ENCODE measurements at places on chromosomes 5 and 9.
A peak's percentile ranks its signal among the peaks of the same experiment; 100 is the strongest.

- DNase-seq, result peak; percentile 91
Measured at GRCh38 chr9:16413509-16414016, 456.9 kb downstream of the BNC2 start.

GRCh38 chr5:130168211-130168610 is 263.9 kb downstream of the CHSY3 start:
- DNase-seq, result no peak

DNA sequence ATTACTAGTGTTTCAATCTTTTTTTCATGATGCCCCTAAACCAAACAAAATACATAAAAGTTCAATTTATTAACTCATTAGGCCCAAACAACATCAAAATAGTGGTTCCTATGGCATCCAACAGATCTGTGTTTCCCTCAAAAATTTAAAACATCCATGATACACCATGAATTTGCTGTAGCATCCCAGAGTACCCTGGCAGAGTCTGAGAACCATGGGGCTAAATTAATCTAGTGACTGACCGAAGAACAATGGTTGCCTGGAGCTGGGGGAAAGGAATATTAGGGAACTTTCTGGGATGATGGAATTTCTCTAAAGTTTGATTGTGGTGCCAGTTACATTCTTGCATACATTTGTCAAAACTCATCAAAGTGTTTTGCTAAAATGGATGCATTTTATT is 79.5 kb upstream of the TRIO start:
- no peak for DNase-seq

DNA sequence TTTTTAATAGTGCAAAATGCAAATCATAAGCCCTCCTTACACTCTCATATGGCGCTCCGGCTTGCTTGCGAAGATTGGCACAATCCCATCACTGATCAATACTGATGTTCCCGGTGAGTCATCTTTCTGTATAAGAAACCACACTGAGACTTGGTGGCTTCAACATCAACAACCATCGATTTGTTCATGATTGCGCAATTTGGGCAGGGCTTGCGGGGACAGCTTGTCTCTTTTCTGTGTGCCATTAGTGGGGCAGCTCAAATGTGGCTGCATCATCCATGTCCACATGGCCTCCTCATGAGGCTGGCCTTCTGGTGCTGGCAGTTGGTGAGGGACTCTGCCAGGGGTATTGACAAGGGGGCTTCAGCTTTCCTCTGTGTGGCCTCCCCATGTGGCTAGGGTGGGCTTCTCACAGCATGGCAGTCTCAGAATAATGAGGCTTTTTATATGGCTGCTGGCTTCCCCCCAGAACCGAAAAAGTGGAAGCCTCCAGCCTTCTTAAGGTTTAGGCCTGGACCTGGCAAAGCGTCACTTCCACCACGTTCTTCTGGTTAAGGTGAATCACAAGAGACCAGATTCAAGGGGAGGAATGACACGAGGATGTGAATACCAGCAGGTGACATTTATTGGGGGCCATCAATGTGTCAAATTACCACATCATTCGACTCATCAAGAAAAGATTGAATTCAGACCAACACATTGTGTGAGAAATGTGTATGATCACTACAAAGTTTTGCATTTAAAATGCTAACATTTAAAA is 79.5 kb upstream of the NFIL3 start:
- DNase-seq, result no peak

DNA sequence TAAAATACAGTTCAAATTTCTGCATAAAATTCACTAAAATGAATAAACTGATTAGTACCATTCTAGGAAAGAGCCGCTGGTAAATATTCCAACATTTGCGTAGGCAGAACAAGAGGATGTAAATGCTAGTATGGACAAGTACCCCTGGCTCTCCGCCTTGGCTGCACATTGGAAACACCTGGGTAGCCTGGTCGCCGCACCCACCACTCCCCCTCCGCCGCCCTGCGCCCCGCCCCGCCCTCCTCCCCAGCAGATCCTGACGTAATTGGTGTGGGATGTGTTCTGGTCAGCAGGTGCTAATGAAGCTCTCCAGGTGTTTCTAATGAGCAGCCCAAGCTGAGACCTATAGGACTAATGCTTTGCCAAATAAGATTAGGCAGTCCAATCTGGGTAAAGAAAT is 225.7 kb downstream of the FRMD3 start:
- DNase-seq, result no peak

DNA sequence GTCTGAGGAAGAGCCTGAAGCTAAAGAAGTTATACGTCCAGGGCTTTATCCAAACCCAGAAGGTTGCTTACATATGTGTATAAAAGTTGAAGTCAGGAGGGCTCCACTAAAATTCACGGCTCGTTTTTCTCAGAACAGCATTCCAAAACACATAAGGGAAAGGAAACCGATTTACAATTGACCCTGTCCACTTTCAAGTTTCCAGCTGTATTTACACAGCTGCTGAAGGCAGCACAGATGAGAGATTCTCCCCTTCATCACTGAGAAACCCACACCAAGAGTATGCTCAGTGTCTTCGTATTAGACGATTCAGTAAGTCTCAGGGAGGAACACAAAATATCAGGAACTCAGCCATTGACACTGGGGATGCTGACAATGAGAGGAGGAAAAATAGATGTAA is 5.9 kb upstream of the NREP start:
- no peak for DNase-seq
